ENCODE measurements at places on chromosomes 7 and 10. TPM values are rescaled to one million over a fixed set of nuclear protein-coding genes. Genes with fewer than 3 reads are reported as not detected.

- no peak for DNase-seq
These were observed 163.8 kb downstream of the RGS10 start for GRCh38 chr10:119378737-119379067.

NANOS1 gene
- total RNA-seq = 3.1 TPM

GRCh38 chr10:16652154-16652553, 130.5 kb upstream of the C1QL3 start:
- no peak for DNase-seq

VSTM4 gene
- 0.73 TPM for total RNA-seq

CDHR1 gene
- total RNA-seq = 10.5 TPM

GRCh38 chr7:18225067-18225466, 197.4 kb upstream of the PRPS1L1 start:
- no peak for DNase-seq

DNA sequence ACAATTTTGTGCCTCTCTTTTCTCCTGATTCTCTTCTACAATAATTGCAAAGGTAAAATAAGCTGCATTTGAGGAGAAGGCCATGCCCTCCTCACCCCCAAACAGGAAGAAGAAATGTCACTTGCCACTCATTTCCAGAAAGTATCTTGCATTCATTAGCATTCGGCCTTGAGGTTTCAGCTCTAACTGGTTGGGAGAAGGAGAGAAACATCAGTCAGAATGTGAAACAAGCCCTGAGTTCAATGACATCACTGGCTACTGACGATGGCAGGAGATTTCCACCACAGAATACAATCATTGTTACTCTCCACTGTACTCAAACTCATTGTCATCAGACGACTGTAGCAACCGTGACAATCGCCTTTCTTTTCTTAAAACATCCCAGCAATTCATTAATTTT, 72.8 kb downstream of the PRKCQ start:
- no peak for DNase-seq

DNA sequence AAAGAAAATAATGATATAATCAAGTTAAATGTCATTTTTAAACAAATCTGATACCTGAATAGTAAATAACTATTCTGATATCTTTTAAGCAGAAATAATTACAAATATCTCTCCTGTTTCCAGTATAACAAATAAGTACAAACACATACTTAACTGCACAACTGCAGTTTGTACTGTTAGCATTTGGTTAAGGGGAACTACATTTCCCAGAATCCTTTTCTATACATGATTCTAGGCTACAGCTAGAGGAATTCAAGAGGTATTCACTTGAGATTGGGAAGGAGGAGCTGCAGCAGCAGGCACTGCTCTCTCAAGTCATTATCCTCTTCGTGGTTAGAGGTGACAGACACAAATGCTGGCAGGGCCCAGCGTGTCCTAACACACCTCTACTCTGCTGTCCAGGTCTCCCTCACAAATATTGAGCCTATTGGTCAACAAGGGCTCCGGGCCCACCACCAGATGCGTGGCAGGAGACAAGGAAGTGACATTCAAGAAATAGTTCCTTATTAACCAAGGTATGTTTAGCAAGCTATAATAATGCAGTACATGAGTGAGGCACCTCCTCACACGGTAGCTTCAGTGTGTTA, 255.1 kb upstream of the MKLN1 start:
- DNase-seq = no peak

GRCh38 chr7:28725911-28726310, 232.2 kb downstream of the TRIL start:
- DNase-seq = no peak

ZNF25 gene
- 1.3 TPM for total RNA-seq

DNA sequence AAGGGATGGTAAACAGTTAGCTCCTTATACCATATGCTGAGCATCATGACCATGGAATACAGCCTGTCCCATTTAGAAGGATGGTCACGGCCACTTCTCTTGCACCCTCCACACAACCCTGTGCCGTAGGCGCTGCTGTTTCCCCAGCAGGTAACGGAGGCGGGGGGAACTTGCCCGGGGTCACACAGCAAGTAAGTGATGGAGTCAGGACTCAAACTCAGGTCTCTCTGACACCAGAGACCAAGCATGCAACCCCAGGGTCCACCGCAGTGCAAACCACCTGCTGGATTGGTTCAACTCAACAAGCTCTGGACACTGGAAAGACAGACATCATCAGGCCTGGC, 71.6 kb downstream of the ZRANB1 start:
- DNase-seq = no peak

DNA sequence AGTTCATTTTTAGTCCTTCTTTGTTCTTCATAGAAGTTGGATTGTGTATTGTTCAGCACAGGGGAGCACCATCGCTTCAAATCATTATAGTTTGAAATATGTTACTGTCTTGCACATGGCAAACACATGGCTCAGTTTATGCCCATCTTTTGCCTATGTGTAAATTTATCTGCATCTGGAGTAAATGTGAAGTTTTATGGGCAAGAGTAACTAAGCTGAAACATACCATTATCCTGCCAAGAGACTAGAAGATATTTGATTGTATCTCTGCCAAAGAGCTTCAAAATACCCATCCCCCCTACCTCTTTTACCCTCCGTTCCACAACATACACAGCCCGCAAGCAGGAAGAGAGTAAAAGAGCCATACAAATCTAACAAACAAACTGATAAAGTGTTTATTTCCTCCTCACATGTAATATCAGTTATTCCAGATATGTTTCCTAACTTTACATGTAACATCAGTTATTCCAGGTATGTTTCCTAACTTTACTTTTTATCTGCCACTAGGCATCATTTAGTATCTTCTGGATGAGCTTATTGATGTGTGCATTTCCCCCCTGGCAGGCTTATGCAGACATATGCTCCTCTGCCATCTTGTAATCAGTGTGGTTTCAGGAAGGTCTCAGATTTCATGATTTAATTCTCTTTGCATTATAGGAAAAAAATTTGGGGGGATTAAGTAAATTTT, 127.7 kb downstream of the SRI start:
- no peak for DNase-seq

DNA sequence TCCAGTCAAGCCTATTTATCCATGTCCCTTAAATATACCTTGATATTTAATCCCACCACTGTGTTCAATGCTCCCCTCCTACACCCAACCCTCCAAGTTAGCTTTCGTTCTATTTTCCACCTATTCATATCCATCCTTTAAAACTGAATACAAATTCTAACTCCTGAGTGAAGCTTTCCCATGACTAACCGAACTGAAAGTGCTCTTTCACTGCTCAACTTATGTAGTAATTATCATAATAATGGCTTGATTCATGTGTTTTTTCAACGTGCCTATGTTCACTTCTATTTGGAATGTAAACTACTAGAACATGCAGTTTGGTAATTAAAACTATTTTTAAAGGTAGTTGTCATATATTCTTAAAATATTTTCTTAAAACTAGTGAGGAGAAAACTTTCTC, 58.0 kb downstream of the NDUFB2 start:
- no peak for DNase-seq

CLDN4 gene
- total RNA-seq = 28.0 TPM

GRCh38 chr7:27224983-27225934, 17.3 kb upstream of the EVX1 start:
- no peak for DNase-seq

NAPEPLD gene
- 9.9 TPM for total RNA-seq

GRCh38 chr7:81273601-81274397, 354.9 kb upstream of the SEMA3C start:
- no peak for DNase-seq

GRCh38 chr10:120555842-120556532, 99.0 kb downstream of the PLPP4 start:
- no peak for DNase-seq

GRCh38 chr10:103086799-103087198, 106.3 kb downstream of the NT5C2 start:
- no peak for DNase-seq

- DNase-seq = no peak
These were observed 13.1 kb upstream of the PDK4 start for GRCh38 chr7:95609277-95609971.

GRCh38 chr7:20326342-20326741, 4.4 kb upstream of the ITGB8 start:
- DNase-seq = no peak

NUDT13 gene
- total RNA-seq = 1.9 TPM

Measured in H1 (cell line).